Activated CD8-positive, alpha-beta T cell treated with anti-CD3 and anti-CD28 coated beads for 36 hours (primary cell): ENCODE measurements at places on chromosomes 1 and 21. TPM values are rescaled to one million over a fixed set of nuclear protein-coding genes. Genes with fewer than 3 reads are reported as not detected.

DNA sequence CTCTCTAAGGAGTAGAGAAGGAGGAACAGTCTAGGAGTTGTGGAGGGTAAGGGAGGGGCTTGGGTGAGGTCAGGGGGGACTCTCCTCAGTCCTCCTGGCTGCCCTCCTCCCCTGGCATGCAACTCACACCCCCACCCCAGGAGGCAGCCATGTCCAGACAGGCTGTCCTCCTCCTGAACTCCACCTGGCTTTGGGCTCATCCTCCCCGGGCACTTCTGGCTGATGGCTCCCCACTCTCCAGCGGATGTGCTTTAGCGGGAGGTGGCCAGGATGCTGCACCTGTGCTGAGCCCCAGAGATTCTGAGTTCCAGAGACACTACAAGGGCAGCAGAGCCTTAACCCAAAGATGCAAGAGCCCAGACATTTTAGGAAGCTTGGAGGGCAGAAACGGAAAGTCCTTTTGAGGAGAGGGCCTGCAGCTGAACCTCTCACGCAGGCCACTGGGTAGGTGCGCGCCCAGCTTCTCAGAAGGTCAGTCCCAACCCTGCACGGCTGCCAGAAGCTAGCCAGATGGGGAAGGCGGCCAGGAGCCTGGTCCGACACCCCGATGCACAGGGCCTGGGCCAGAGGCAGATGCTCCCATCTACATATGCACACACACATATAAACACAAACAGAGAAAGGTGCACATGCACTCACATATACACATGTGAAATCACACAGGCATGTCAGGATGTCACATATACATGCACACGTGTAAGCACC lies 83.4 kb downstream of the PDE9A start:
- peaks cover 2% of the 10 kb centered on the region for H3K36me3 ChIP-seq
- no peaks in the 10 kb centered on the region for H3K27me3 ChIP-seq
- H3K4me3 ChIP-seq, result no peak overlapping the region
- peak overlapping the region; percentile 98 for H3K27ac ChIP-seq
- no peak for DNase-seq

DNA sequence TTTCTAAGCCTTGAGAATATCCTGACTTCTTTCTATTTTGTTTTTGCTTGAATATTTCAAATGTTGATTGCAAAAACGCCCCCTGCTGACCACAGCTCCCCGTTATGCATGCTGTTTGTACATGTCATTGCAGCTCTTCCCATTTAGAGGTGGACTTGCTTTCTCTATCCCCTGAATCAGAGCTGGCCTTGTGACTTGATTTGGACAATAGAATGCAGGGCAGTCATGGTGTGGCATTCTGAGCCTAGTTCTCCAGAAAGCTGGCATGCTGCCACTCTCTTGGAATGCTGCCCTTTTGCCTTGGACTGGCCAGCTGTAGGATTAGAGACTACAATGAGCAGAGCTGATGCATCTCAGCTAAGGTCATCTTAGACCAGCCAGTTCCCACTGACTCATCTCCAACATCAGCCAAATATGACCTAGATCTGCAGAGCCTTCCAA lies 1561.5 kb downstream of the MRPL39 start:
- no peak overlapping the region for H3K27ac ChIP-seq
- no peaks in the 10 kb centered on the region for H3K27me3 ChIP-seq
- H3K4me1 ChIP-seq, result peaks cover 12% of the 10 kb centered on the region
- H3K36me3 ChIP-seq, result no peaks in the 10 kb centered on the region

DNA sequence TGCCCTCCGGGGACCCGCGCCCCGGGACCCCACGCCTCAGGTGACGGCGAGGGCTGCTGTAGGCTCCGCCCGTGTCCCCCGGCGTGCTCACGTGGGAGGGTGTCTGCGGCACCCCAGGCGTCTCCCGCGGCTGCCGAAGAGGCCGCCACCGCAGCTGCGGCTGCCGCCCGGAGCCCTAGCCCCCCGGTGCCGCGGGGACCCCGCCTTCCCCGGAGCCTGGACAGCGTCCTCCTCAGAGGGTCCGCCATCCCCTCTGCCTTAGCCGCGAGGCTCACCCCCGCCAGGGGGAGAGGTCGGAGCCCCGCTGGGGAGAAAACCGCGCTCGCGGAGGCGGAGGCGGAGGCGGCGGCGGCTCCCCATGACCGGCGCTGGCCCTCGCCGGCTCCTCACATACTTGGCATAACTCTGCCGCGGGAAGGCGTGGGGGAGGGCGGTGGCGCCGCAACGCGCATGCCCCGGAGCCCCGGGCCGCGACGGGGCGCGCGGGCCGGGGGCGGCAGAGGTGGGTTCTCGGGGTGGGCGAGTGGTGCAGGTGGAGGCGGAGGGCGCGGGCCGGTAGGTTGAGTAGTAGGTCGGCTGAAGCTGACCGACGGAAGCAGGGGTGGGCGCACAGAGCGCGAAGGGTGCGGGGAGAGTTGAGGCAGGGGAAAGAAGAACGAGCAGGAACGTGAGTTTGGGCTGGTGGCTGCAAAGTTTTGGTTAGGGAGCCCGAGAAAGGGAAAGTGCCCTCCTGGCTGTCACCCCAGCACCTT lies 700 bp upstream of the SYDE2 start:
- H3K27ac ChIP-seq, result peak overlapping the region; percentile 91
- peaks cover 19% of the 10 kb centered on the region for H3K4me1 ChIP-seq
- H3K36me3 ChIP-seq, result peaks cover 4% of the 10 kb centered on the region
- H3K27me3 ChIP-seq, result peaks cover 1% of the 10 kb centered on the region

DNA sequence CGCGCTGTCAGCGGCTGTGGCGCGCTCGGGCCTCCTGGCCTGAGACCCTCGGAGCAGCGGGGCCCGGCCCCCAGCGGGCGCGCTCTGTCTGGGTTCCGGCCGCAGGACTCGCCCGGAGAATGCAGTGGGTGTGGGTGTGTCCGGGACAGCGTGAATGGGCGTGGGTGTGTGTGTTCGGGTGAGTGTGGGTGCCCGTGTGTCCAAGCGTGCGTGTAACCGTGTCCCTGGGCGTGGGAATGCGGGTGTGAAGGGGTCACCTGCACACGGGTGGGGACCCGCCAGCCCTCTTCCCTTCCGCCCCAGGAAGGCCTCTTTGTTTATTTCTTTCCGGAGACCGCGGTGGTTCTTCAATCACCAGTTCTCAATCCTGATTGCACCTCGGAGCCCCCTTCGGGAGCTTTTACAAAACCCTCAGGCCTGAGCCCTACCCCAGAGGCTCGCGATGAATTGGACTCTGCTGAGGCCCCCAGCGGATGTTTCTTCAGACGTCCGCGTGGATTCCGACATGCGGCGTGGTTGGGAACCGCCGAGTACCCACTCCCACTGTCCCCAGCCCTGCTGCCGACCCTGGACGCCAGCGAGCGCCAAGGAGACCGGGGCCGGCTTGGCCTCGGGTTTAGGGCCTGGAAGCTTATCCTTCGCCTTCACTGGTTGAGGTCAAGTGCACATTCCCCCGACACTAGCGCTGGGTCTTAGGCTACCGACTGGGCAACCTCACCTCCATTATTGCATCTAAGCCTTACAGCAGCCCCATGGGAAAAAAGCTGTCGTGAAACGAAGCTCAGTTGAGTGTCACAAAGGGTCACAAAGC lies 19.3 kb downstream of the SERTAD4 start:
- H3K4me1 ChIP-seq, result peaks cover 22% of the 10 kb centered on the region
- no peak overlapping the region for H3K27ac ChIP-seq
- H3K36me3 ChIP-seq, result no peaks in the 10 kb centered on the region
- DNase-seq, result no peak

- H3K4me3 ChIP-seq, result no peak overlapping the region
- H3K4me1 ChIP-seq, result no peaks in the 10 kb centered on the region
- DNase-seq, result no peak
- no peaks in the 10 kb centered on the region for H3K27me3 ChIP-seq
These were observed 245.0 kb downstream of the USH2A start for GRCh38 chr1:216178281-216178680.

GRCh38 chr1:117540532-117540931 lies 65.3 kb upstream of the TENT5C start:
- no peak overlapping the region for H3K27ac ChIP-seq
- no peak overlapping the region for H3K4me3 ChIP-seq
- H3K4me1 ChIP-seq, result peaks cover 18% of the 10 kb centered on the region
- no peaks in the 10 kb centered on the region for H3K27me3 ChIP-seq
- peak; percentile 53 for DNase-seq

DNA sequence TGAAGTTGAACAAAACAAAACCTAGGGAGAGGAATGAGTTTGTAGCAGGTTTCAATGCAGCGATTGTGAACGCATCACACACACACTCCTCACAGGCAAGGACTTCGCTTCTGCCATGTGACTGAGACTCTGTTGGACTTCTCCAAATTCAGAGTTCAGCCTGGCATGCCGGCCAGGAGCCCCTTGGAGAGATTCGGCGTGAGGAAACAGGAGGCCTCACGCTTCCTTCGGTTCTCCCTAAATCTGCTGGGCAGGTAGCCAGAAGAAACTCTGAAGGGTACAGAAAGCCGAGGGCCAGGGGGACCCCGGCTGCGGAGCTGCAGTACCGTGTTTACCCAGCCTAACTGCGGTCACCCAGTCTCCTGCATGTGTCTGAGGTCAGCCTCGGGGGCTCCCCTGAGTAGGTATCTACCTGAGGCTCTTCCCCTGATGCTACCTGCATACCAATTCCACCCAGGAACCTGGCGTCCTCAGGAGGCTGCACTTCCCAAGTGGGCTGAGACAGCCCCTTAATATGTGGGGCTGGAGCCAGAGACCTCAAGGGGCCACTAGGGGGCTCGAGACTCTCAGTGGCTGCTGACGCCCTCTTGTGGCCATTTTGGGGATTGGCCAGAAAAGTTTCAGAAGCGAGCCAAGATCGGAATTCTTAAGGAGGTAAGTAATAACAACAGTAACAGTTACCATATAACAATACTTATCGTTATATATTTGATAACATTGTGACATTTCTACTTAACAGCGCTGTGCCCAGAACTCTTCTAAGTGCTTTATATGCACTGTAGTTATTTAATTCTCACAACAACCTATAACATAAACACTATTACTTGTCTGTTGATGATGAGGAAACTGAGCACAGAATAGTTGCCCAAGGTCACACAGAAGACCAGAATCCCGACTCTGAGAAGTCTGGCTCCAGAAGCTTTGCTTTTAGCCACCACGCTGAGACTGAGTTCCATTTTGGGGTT lies 2.7 kb upstream of the ANXA9 start:
- H3K27me3 ChIP-seq, result no peaks in the 10 kb centered on the region
- H3K27ac ChIP-seq, result peak overlapping the region; percentile 47
- peak overlapping the region; percentile 61 for H3K4me3 ChIP-seq

GRCh38 chr1:189538271-189538670 lies 939.4 kb downstream of the BRINP3 start:
- H3K4me1 ChIP-seq, result no peaks in the 10 kb centered on the region
- H3K36me3 ChIP-seq, result no peaks in the 10 kb centered on the region
- DNase-seq, result no peak

DNA sequence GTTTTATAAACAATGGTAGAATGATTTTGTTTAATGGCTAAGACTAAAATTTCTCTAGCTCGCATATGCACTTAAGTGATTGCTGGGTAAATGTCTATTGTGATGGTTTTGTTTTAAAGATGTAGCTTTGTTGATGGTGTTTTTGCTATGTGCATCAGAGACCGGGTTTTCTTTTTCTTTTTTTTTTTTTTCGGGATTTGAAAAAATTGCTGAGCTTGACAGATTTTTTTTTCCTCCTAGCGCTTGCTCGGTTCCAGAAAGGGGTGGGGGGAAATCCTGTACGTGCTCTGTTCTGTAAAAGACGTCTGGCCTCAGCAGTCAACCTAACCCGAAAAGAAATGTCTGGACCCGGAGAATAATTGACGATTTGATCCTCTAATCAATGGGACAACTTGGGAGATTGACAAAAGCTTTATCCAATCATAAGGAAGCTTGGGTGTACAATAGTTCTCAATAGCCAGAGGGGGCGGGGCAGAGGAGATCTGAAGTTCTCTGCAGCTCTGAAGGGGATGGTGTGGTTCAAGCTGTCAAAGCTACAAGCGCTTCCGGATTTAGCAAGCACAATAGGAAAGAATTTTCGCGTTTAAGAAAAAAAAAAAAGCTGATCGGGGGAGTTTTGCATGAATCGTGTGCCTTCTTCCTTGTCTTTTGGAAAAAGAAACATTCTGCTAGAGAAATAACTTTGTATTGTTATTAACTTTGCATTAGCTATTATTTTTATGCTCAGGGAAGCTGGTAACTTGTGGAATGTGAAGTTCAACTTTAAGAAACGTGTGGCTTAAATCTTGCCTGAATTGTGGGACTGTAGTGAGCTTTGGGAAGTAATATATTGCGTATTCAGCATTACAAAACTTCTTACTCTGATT lies 4.5 kb upstream of the NFIA start:
- peak overlapping the region; percentile 91 for H3K4me3 ChIP-seq
- H3K36me3 ChIP-seq, result no peaks in the 10 kb centered on the region
- DNase-seq, result peak; percentile 97
- H3K4me1 ChIP-seq, result peaks cover 45% of the 10 kb centered on the region

GRCh38 chr1:108814343-108815125 lies 42.4 kb downstream of the AKNAD1 start:
- no peaks in the 10 kb centered on the region for H3K4me1 ChIP-seq
- no peaks in the 10 kb centered on the region for H3K27me3 ChIP-seq
- no peak overlapping the region for H3K27ac ChIP-seq

DNA sequence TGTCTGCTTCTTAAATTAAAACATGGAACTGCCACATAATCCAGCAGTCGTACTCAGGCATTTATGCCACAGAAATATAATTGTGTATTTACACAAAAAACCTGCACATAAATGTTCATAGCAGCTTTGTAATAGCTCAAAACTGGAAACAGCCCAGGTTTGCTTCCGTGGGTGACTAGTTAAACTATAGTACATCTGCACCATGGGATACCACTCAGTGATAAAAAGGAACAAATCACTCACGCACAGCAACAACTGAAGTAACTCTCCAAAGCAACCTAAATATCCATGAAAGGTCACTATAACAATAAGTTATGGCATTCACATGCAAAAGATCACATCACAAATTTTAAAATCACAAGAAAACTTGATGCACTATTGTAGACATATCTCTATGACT lies 64.4 kb downstream of the KCNT2 start:
- no peaks in the 10 kb centered on the region for H3K36me3 ChIP-seq
- H3K27me3 ChIP-seq, result no peaks in the 10 kb centered on the region
- H3K4me3 ChIP-seq, result no peak overlapping the region

DNA sequence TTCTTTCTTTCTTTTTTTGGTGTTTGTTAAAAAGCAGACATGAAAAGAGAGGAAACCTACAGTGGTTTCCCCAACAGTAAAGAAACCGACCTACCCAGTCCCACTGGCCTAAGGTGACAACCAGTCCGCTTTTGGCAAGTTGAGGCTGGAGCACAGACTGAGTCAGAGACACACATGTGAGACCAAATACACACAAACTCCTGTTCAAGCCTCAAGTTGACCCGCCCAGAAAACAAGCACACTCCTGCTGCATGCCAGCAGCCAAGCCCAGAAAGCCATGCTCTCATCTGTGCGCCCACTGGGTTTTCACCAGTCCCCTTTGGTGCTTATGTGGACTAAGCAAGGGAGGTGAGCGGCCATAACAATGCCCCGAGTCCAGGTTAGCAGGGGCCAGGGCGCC lies 64.6 kb upstream of the GPR153 start:
- no peak overlapping the region for H3K4me3 ChIP-seq
- H3K27me3 ChIP-seq, result no peaks in the 10 kb centered on the region
- no peak overlapping the region for H3K27ac ChIP-seq
- no peaks in the 10 kb centered on the region for H3K4me1 ChIP-seq

GRCh38 chr1:47189844-47190508 lies at the start of gene PDZK1IP1:
Gene PDZK1IP1, minus strand, starts transcription at chr1:47190036. Its CDS starts 104 bp downstream, at chr1:47189932.
- H3K4me1 ChIP-seq, result no peaks in the 10 kb centered on the region
- peaks cover 4% of the 10 kb centered on the region for H3K27me3 ChIP-seq
- no peak within 1 kb of the TSS for H3K4me3 ChIP-seq
- no peaks in the 10 kb centered on the region for H3K36me3 ChIP-seq

CCDC27 gene
- total RNA-seq, result not detected

IL19 gene
- total RNA-seq, result not detected

CASP9 gene
- total RNA-seq, result 11.5 TPM

AKT3 gene
- total RNA-seq, result 31.7 TPM

RNPEP gene
- total RNA-seq, result 37.8 TPM
